ENCODE measurements at places on chromosomes 11 and 22.

- no peak for DNase-seq
These were observed 26.3 kb downstream of the APOL1 start for GRCh38 chr22:36279219-36279666.

- DNase-seq = no peak
These were observed 30.2 kb upstream of the PPFIA1 start for GRCh38 chr11:70240337-70240736.

- DNase-seq = peak; percentile 7
These were observed 159.2 kb downstream of the MSANTD4 start for GRCh38 chr11:105862736-105863367.

DNA sequence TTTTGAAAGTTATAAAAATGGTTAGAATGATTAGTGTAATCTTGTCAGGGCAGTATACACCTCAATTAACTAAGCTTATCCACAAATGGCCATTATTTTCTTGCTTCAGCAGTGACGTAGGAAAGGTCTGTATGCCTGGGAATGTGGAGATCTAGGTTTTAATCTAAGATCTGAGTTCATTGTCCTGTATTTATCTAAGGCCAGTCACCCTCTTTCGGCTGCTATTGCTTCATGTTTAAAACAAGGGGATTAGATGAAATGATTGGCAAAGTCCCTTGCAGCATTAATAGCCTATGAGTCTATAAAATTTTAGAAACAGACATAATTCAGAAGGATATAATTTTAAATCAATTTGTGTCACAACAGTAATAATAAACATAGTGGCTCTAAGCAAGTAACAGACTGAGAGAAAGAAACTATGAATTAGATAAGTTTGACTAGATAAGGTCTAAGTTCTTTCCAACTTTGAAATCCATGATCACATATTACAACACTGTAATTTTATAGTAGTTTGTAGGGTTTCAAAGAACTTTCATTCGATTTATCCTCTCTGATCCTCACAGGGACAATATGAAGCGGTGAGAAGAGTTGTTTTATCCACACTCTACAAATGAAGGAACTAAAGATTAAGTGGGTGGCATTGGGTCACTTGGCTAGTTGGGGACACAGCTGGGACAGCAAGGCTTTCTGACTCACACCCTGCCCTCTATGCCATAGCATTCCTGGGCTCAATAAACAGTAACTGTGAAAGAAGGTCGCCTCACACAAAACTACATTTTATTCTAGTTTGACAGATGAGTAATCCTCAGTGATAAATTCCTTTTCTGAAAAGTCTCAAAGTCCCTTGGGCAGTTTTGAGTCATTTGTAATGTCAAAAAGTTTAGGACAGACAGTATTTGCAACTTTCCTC lies 60.6 kb upstream of the RDX start:
- no peak for DNase-seq

DNA sequence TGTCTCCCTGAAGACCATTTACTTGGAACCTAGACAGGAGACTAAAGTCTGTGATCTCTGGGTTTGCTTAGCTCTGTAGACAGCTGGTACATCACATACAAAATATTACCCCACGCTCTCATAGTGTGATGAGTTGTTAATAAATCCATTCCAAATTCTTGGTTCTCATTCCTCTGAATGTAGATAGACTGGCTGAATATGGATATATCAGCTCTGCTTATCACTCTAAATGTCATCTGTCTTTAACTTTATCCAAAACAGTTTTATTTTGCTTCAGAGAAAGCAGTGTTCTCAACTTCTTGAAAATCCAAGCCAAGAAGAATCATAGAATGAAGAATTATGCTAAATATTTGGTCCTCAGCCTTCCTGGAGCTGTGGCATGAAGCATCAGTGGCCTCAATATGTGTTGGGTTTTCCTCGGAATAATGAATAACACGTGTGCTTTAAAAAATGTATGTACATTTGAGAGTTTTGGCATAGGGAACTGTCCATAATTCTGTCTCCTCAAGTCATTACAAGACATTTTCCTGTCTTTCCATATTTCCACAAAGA lies 10.5 kb upstream of the LDLRAD3 start:
- DNase-seq = no peak
